ENCODE measurements at places on chromosomes 13 and 19. TPM values are rescaled to one million over a fixed set of nuclear protein-coding genes. Genes with fewer than 3 reads are reported as not detected.

- DNase-seq, result no peak
These were observed 117.9 kb downstream of the TDRD3 start for GRCh38 chr13:60514891-60515290.

- DNase-seq, result no peak
These were observed 262.2 kb downstream of the KLF5 start for GRCh38 chr13:73321043-73321442.

Gene TEX30
- 8.6 TPM for polyA plus RNA-seq

Gene TUBA3C
- 0.05 TPM for polyA plus RNA-seq

GRCh38 chr19:31149441-31149941 is 199.7 kb downstream of the TSHZ3 start:
- no peak for DNase-seq

Gene ZNF724
- polyA plus RNA-seq, result 0.57 TPM
